ENCODE measurements at places on chromosomes 4 and X.
A peak's percentile ranks its signal among the peaks of the same experiment; 100 is the strongest.

DNA sequence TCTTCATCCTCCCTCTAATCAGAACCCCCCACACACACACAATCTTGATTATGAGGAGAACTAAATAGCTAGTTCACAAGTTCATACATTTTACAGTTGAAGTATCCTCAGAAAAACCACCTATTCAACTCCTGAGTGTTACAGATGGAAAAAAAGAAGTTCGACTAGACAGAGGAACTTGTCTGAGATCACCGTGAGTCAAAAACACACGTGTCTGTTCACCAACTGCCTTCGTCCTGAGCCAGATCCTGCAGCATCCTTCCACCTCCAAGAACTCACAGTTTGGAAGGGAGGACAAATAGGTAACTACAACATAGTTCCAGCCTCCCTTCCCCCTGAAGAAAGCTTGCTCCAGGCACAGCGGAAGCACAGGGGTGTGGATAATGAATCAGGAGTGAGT lies 19.0 kb upstream of the IRAK1 start:
- DNase-seq = no peak

DNA sequence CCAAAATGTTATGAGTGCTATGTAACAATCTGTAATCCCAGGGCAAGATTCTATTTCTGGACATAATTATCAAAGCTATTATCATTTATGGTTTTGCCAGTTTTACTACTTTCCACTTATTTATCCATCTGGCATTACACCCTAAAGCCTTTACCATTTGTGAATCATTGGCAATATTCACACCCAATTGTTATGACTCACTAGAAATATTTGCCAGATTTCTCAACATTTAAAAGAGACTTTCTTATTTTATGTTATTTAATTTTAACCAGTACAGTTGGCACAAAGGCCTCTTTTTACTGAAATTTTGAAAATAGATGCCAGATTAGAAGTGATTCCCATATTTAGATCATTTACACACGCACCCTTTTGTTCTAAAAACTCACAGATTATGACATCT lies 242.7 kb upstream of the WDFY3 start:
- DNase-seq = no peak

DNA sequence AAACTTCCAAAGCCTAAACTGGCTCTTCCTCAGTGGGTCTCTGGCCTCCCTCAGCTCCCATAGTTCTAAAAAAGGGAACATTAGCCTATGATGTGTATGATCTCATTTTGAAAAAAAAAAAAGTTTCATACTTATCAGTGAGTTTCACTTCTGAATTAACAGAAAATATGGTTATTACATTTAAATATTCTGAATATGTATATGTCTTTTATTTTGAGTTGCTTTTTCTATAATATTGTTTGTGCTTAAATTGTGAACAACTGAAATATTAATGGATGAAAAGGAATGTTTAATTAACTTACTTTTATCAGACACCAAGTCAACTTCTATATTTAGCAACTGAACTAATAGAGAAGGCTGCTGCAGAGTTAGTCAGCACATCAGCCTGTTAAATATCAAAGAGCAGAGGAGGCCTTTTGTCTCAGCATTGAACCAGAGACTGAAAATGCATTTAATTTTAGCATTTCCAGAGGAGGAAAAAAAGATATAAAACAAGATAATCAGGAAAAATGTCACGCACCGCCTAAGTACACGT lies 20.4 kb upstream of the FHL1 start:
- DNase-seq = no peak

- no peak for DNase-seq
Observed at GRCh38 chr4:95186666-95187065, 362.1 kb downstream of the UNC5C start.

DNA sequence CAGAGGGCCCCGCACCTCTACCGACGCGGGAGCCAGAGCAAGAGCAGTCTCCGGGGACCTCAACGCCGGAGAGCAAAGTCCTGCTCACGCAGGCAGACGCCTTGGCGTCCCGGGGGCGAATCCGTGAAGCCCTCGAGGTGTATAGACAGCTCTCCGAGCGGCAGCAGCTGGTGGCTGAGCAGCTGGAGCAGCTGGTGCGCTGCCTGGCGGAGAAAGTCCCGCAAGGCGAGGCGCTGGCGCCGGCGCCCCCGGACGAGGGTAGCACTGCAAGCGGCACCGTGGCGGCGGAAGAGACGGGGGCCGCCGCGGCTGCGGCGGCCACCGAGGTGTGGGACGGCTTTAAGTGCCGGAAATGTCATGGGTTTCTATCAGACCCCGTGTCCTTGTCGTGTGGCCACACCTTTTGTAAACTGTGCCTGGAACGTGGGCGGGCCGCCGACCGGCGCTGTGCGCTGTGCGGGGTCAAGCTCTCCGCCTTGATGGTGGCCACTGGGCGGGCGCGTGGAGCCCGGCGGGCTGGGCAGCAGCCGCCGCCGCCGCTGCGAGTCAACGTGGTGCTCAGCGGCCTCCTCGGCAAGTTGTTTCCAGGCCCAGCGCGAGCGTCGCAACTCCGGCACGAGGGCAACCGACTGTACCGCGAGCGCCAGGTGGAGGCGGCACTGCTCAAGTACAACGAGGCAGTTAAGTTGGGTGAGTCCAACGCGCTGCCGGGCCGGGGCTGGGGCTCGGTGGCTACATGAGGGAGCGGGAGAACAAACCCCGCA lies 672 bp downstream of the LONRF3 start:
- DNase-seq = peak; percentile 10

DNA sequence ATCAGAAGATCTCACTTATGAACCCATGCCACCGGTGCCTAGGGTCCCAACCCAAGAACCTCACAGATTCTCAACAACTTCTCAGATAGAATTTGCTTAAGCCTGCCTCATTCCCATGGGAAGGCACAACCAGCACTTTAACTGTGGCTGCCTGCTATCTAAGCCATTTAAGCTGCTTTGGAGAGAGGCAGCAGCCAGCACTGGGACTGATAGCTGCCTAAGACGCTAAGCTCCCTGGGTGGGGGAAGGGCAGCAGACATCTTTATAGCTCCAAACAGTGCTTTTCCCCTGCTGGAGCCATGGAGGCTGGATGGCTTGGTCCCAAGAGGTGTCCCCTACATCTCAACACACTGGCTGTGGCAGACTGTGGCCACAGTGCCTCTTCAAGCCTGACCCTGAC lies 1268.6 kb downstream of the FAM133A start:
- DNase-seq = no peak

- DNase-seq = no peak
Observed at GRCh38 chr4:28015996-28016395, 1155.4 kb downstream of the STIM2 start.

- DNase-seq = no peak
Observed at GRCh38 chrX:70998411-70999027, 67.6 kb upstream of the SLC7A3 start.

- no peak for DNase-seq
Observed at GRCh38 chr4:100977746-100978397, 369.5 kb downstream of the PPP3CA start.

DNA sequence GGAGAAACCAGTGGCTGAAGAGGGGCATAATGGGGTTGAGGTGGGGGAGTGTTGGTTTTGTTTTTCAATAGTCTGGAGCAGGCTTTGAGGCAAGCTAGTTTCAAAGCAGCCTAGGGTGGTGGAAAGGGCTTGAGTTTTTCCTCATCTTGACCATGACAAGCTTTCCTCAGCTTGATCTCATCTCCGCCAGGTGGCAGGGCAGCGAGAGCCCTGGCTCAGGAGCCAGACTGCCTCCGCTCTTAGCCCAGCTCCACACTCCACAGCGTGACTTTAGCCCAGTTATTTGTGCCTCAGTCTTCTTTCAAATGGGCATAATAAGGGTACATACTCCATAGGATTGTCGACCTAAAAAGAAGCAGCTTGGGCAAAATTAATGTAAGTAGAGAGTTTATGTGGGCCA lies 29.9 kb upstream of the SOWAHD start:
- no peak for DNase-seq

DNA sequence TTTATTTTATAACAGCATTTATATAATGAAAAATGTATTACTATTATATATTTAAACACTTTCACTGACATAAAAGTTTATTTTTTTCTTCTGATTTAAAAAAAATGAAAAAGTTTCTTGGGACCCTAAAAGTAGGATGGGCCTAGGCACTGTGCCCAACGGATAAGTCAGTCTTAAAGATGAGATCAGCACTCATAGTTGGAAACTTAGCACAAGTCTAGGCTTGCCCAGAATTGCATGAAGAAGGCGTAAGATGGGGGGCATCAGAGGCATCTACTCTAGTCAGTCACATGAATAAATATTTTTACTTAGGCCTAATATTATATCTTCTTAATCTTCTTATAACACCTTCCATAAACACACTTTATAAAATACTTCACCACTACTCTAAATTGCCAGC lies 306.7 kb upstream of the GRID2 start:
- no peak for DNase-seq

- DNase-seq = no peak
Observed at GRCh38 chr4:172691552-172691951, 477.1 kb upstream of the GALNT7 start.

DNA sequence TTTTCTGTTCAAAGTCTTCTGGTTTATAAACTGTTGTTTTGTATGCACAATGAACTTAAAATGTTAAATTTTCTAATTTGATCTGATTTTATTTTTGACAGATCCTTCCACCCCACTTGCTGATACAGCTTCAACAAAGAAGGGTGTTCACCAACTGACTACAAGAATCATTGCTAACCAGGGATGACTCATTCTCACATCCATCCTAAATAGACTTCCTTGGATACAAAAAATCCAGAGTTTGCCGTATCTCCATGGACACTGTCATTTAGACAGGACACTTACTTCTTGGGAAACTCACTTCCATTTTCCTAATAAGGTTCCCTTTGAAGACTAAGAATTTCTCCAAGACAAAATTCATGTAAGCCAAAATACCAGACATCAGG lies 111.6 kb upstream of the NWD2 start:
- DNase-seq = no peak

DNA sequence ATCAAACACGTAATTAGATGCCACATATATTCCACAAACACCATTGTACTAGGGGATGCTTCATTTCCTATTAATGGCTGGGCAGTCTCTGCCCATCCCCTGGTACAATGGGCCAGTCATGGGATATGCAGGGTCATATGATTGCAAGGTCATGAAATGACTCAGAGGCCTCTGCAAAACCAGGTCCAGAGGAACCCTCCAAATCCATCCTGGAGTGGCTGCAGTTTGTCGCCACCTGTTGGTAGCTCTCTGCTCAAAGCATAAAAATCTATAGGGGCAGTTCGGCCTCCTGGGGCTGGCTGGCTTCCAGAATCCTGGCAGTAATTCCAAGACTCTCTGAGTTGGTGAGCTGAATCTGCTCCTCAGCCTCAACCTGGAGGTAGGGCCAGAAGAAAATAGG lies 22.9 kb upstream of the PUDP start:
- DNase-seq = peak; percentile 11

- no peak for DNase-seq
Observed at GRCh38 chrX:127085939-127086338, 266.4 kb downstream of the PRR32 start.

- no peak for DNase-seq
Observed at GRCh38 chr4:153514688-153515426, 48.7 kb downstream of the TMEM131L start.

DNA sequence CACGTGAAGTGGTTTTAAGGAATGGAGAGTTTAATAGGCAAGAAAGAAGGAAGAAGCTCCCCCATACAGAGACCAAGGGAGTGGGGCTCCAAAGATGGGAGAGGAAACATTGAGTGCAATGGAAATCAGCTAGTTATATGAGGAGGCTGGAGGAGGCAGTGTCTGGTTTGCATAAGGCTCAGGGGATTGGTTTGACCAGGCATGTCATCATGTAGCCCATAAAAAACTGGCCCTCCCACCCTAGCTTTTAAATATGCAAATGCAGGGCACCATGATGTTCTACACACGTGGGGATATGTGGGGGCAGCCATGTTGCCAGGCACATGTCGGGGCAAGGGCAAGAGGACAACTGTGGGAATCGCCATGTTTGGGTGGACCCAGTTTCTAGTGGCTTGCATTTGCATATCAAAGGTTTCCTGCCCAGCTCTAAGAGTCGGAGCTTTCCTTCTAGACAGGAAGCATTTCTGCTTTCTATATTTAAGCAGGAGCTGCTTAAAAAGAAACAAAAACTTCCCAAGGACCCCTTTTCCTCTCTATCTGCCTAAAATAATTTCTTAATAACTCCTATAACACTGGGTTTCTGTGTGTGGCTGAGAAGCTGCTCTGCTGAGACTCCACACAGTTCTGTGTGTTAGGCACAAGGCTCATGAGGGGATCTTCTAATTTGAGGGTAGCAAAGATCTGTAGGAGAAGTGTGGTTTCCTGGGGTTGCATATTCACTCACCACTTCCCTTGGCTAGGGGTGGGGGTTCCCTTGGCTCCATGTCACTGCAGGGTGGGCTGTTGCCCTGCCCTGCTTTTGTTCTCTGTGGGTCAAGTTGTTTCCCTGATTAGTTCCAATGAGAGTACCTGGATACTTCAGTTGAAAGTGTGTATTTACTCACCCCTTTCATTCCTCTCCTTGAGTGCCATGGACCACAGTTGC lies 113.5 kb downstream of the VSIG4 start:
- DNase-seq = no peak

GRCh38 chr4:2940267-2941137 lies 22.7 kb downstream of the NOP14 start:
- no peak for DNase-seq

GRCh38 chr4:75243570-75243969 lies 270.6 kb downstream of the RCHY1 start:
- DNase-seq = no peak

DNA sequence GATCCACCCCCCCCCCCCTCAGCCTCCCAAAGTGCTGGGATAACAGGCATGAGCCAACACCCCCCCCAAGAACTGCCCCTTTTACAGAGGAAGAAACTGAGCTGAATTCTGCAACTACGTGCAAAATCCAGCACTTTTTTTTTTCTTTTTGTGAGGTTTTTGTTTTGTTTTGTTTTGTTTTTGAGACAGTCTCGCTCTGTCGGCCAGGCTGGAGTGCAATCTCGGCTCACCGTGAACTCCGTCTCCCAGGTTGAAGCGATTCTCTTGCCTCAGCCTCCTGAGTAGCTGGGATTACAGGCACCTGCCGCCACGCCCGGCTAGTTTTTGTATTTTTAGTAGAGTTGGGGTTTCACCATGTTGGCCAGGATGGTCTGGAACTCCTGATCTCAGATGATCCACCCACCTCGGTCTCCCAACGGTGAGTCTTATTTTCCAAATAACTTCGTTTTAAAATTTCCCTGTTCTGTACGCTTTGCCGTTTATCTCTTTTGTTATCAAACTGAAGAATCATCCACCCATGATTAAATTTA lies 4.9 kb downstream of the CRLF2 start:
- no peak for DNase-seq

All from activated T-cell treated with anti-CD3 and anti-CD28 coated beads for 4 hours (primary cell).